Activated T-cell treated with anti-CD3 and anti-CD28 coated beads, Interleukin-2, amount 50 U/mL, for 1 hour (primary cell): ENCODE measurements at places on chromosomes 3 and 15.

DNA sequence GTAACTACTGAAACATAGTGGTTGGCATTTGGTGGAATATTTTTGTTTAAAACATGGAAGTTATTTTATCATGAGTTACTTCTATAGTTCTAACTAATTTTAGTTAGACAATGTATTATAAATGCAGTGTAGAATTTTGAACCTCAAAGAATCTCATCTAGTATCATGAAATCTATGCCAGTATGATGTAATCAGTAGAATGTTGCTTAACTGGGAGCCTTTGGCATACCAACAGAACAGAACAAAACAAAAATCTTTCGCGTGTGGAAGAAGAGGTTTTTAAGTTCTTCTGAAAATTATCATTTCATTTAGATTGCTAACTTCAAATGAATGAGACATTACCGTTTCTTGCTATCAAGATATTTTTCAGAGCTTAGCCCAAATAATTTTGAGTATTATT lies 98.4 kb upstream of the LRRFIP2 start:
- DNase-seq, result no peak

DNA sequence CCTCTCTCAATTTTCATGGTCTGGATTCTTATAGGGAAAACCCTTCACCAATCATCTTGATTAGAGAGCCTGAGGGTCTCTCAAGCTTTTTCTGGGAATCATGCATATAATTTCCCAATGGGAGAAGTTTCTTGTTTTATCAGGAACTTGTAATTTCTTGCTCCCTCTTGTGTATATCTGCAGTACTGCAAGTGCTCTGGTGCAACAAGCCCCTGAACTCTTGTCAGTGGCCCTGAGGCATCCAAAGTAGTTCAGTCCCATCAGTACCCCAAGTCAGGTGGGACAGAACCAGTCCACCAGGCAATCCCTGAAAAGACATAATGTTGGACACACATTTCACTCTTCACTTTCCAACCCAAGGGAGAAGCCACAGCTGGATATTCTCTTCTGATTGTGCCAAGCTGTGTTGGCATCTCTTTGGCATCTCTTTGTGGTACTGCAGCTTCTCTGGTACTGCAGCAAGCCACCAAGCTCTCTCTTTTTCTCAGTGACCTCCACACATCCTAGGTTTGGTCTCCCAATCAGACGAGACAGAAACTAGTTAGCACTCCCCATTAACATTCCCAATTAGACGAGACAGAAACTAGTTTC lies 214.5 kb downstream of the ZIC4 start:
- no peak for DNase-seq

- peak; percentile 50 for DNase-seq
Measured at GRCh38 chr3:124928333-124929202, 6.0 kb downstream of the MUC13 start.

DNA sequence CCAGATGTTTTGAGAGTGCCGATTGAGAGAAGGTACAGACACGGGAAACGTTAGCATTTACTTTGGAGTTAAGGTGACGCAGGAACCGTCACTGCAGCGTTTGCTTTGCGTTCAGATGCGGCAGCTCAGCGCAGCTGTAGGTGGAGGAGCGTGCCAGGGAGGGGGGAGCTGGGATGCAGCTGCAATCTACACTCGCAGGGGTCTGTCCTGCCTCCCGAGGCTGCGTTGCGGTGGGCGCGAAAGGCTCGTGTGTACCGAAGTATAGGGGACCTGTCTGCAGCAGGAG lies 425 bp upstream of the FYTTD1 start:
- DNase-seq, result no peak

DNA sequence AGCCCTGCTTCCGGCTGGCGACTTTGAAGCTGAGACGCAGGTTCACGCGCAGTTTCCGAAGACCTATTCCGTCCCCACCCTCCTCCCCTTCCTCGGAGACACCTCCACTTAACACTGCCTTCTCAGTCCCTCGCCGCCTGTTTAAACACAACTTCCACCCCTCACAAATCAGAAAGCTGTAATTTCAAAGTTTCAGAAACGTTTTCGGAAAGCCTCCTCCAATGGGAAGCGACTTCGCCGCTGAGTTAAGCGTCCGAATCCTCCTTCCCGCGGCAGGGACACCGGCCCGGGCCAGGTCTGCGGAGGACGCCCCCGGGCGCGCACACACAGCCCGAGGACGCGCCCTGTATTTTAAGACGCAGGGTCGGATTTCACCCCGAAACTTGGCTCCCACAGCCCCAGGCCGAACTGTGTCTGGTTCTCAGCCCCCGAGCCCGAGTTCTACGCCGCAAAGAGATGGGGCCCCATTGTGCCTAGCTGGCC lies 559 bp upstream of the LRRN1 start:
- DNase-seq, result peak; percentile 43

GRCh38 chr3:155049959-155050358 lies 30.2 kb upstream of the MME start:
- no peak for DNase-seq

DNA sequence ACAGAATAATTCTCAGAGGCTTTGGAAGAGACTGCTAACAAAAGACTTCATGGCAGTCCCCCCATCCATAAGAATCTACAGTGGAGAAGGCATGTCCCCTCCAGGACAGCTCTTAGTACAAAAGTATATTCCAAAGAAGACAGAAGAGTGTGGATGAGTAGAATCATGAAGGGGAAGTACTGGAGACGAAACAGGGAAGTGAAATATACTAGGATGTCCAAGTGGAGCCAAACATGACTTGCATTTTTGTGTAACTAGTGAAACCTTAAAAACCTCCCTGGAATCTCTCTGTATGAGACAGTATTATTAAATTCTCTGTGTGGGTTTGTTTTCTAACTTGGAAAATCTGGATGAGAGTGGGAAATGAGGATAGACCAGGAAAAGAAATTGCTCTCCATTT lies 312.4 kb downstream of the RSL24D1 start:
- no peak for DNase-seq

DNA sequence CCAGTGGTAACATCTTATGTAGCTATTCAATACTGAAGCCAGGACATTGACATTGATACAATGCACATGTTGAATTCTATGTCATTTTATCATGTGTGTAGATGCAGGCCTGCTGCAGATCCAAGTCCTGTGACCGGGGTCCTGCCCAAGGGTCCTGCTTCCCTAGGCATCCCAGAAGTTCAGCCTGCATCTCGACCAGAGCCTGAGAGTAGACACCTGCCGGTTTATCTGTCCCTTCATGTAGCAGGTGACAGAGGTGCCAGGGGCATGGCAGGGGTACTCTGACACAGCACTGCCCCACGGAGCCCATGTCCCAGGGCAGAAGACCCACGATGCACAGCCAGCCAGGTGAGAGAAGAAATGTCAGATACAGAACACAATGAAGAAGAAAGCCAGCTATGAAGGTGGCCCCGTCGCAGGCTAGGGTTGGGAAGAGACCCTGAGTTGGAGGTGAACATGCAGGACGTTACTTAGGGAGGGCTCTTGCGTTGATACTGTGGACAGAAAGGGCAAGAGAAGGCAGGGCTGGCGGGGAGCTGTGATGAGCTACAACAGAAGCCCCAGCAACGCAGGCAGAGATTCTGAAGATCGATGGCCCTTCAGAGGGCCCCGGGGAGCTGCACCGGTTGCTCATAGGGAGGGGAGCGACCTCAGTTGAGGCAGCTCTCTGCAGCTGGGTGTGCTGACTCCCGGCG lies 51.0 kb downstream of the TPRA1 start:
- DNase-seq, result no peak
